ENCODE measurements at places on chromosomes 6 and 20.

DNA sequence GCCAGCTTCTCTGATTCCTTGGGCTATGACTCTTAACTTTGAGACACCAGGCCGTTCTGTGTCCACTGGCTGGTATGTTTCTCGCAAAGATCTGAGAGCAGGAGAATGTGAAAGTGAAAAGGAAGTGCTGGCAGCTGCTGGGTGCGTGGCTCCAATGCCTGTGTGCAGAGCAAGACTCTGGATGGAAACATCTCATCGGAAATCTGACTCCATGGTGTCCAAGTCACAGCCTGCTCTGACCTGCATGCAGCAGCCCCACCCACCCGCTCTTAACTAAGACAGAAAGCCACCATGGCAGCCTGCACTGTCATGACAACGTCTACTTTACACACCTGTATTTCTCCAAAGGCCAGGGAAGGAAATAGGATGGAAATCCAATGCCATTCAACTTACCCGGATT is 66.3 kb upstream of the MPC1 start:
- DNase-seq = no peak

DNA sequence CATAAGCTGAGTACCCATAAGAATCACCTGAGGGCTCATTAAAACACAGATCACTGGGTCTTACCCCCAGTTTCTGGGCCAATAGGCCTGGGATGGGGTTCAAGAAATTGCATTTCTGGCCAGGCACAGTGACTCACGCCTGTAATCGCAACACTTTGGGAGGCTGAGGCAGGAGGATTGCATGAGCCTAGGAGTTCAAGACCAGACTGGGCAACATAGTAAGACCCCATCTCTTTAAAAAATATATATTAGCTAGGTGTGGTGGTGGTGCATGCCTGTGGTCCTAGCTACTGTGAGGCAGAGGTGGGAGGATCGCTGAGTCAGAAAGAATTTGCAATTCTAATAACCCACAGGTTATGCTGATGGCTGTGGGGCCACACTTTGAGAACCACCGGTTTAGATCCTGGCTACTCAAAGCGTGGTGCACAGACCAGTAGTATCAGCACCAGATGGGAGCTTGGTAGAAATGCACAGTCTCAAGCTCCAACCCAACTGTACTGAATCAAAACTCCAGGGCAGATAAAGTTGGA is 2.0 kb downstream of the CCM2L start:
- DNase-seq = no peak

DNA sequence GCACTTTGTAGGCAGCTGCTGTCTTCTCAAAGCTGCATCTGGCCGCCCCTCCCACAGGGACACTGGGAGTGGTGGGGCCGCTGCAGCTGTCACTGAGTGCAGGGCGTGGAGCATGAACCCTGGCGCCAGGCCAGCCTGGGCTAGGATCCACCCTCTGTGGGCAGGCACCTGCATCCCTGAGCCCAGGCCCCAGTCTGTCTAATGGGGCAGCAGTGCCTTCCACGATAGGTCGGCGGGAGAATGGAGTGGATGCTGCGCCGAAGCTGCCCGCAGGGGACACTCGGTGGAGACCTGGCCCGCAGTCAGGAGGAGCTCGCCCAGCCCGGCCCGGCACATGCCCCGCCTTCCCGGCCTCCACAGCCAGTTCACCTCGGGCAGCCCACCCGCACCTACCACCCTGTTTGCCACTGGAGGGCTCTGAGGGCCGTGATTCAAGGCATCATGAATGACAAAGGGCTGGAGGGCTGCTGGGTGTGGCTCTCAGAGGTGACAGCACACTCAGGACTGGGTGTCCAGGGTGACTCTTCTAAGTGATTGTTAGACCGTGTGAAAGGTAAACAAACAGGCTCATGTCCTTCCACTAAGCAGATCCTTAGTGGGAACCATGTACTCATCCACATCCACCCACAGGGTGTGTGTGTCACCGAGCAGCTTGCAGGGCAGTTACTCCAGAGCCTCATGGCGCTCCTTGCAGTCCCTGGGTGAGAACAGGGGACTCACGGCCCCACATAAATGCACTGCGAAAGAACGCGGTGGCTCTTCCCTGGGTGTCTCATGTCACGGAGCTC is 133.9 kb downstream of the AGPAT4 start:
- DNase-seq = peak; percentile 78

GRCh38 chr6:130677312-130677711 is 149.9 kb upstream of the SMLR1 start:
- DNase-seq = no peak

DNA sequence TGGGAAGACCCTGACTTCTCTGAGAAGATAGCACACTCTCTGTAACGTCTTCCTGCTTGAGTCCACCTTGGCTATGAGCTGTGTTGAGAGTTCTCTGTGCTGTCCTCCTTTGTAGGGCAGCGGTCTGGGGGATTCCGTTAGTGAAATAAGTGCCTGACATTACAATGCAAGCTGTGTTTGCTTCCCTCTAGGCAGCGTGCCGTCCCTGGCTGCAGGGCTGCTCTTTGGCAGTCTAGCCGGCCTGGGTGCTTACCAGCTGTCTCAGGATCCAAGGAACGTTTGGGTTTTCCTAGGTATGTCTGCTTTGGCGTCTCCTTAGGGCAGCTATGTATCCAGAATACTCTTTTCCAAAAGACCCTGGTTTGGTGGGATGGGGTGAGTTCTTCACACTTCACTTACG is 2.8 kb downstream of the TMEM14C start:
- no peak for DNase-seq

DNA sequence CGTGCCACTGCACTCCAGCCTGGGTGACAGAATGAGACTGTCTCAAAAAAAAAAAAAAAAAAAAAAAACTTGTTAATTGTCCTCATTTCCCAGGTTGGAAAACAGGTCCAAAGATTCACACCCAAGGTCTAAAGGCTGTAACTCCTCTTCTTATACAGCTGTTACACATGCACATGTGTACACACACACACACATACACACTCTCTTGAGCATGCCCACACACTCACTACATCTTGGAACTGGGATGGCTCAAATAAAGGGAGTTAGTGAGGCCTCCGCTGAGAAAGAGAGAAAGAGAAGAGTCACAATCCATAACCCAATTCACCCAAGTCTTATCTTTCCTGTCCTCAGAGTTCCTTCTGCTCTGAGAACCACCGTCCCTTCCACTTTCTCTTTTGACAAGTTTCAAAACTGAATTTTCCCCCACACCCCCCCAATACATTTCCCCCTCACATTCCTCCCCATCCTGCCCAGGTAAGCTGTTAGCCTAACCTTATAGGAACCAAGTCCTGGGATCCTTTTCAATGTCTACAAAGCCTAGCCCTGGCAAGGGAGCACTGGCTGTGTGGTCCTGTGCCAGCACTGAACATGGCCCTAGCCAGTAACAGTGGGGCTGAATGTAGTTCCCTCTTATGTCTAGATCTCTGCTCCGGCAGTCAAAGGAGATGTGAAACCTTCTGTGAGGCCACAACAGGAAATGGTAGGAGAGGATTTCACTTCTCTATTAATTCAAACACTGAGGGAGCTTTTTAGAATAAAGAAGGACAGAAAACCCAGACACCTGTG is 3.2 kb upstream of the HLA-DMB start:
- DNase-seq = no peak

- DNase-seq = peak; percentile 32
These were observed 211.1 kb upstream of the LRFN2 start for GRCh38 chr6:40798069-40798770.

- no peak for DNase-seq
These were observed 296.3 kb downstream of the QKI start for GRCh38 chr6:163710532-163711470.
